Right renal pelvis (tissue), 4 donors: ENCODE measurements at places on chromosomes 3 and 15.

GRCh38 chr3:70137366-70137765 is 137.8 kb downstream of the SAMMSON start:
- no peak for DNase-seq

DNA sequence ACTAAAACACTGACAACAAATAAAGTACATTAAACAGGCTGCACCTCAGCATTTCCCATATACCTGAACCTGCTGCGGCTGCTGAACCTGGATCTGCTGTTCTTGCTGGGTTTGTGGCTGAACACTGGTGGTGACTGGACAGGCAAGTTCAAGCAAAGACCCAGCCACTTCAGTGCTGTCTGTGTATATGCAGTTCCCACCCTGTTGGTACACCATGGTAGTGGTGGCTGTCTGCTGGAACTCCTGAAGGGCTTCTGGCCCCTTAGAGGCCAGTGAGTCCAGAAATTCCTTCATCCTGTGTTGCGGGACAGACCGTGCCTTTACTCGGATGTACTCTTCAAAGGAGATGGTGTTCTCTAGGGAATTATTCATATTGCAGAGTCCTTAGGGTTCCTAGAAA is 17.2 kb downstream of the QRICH1 start:
- DNase-seq, result no peak

DNA sequence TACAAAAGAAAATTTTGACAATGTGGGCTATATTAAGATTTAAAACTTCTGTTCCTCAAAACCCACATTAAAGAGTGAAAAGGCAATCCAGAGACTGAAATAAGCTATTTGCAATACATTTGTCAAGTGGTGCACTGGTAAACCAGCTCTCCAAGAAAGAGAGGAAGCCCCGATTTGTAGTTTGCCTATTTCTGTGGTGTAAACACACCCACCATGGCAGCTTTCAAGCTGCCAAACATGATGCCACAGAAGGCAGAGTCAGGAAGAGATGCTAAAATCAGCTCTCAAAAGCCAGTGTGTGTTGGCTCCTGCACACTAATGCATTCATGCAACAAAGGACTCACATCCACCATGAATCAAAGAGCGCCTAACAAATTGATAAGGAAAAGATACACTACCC is 17.5 kb downstream of the RFTN1 start:
- DNase-seq, result no peak

DNA sequence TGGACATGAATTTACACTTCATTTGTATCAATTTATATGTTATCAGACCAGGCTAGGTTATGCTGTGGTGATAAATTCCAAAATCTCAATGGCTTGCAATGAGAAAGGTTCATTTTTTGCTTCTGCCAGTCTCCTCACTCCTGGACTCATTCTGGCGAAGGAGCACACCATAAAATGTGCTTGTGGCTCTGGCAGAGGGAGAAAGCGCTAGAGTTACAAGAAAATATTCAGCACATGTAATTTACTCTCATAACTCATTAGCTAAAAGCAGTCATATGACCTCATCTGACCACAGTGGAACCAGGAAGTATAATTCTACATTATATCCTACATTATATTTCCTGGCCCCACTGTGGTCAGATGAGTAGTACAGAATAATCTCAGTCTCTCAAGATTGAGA is 193.8 kb downstream of the BCHE start:
- no peak for DNase-seq

GRCh38 chr3:123480428-123480827 is 31.5 kb upstream of the ADCY5 start:
- DNase-seq, result no peak

GRCh38 chr3:143118630-143119008 is 952 bp upstream of the CHST2 start:
- no peak for DNase-seq

GRCh38 chr3:76789237-76789636 is 250.7 kb upstream of the ROBO2 start:
- no peak for DNase-seq

DNA sequence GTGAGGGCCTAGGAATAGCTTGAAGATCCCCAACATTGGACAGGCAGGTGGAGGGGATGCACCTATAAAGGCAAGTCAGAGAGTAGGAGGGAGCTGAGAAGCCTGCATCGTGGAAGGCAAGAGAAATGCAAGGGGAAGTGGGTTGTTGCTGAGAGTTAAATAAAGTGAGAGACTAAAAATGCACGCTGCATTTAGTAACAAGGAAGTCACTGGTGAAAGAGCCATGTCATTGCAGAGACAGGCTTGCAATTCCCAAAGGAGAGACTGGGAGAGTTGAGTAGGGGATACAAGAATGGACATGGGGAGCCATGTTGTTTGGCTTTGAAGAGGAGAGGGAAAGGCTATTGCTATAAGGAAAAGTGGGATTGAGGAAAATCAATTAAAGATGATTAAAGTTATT is 77.0 kb upstream of the HEG1 start:
- DNase-seq, result no peak

GRCh38 chr15:27638958-27639357 is 460.2 kb downstream of the OCA2 start:
- no peak for DNase-seq

DNA sequence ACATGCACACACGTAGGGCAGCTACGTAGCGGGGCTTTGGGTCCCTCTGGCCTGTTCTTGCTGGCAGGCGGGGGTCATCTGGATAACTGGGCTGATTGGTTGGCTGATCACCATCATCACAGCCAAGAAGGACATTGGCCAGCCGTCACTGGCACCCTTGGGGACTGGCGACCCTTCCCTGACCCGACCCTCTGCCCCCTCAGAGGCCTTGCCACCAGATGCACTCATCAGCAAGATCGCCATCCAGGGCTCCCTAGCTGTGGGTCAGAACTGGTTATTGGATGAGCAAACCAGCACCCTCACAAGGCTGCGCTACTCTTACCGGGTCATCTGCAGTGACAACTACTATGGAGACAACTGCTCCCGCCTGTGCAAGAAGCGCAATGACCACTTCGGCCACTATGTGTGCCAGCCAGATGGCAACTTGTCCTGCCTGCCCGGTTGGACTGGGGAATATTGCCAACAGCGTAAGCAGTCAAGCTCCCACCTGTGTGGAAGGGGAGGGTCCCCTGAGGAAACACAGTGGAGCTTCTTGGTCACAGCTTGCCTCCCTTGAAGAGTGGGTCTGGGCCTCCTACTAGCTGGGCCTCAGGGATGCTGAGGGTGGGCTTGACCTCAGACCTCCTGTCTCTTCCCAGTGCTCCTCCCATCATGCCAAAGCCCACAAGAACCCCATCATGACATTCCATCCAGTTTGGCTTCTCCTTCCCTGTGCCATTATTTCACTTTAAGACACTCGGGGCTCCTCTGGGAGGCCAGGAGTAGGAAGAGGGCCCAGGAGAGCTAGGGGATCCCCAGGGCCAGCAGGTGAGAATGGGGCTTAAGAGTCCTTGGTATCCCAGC is 2.4 kb downstream of the DLL4 start:
- no peak for DNase-seq

DNA sequence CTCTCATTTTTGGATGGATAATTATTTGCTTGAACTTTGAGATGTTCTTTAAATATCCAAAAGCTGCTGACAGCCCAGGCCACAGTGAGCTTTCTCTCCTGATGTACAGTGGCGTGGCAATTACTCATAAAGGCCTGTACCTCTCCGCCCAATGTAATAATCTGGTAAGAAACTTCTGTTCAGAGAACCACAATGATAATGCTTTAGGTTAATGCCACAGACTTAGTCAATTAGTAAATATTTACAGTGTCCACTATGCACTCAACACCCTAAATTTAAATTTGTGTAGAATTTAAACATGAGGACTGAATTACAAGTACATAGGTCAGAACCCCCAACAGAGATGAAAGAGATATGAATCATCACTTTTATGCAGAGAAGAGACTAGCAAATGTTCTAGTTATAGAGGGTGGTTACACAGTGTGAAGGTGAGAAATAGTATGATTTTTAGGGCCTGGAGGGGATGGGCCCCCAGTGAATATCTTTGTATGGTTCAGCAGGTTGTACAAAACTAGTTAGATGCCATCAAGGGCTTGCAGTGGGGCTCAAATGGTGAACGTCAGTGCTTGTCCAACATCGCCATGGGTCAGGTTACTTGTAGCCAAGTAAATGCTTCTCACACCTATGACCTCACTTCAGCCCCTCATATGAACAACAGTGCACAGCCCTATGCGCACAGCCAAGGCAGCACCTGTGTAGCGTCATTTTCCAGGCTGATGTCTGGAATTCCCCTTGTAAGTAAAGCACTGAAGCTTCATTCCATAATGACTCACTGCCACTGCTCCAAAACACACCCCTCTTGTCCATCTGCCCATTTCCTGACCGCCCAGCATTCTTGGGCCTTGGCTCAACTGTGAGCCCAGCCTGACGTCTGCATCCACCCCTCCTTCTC is 13.3 kb downstream of the ABHD2 start:
- no peak for DNase-seq

DNA sequence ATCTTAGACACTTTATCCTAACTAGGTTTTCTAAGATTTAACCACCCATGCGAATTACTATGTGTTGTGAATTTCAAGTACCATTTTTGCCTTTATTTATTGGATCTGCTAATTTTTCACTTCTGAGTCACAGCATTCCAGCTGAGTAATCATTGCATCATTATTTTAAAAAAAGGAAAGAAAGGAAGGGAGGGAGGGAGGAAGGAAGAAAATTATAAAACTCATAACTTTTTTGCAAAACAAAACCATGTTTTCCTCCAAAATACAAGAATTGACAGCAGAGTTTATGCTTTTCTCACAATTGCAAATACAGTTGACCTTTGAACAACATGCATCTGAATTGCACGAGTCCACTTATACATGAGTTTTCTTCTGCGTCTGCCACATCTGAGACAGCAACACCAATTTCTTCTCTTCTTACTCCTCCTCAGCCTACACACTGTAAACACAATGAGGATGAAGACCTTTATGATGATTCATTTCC is 651.4 kb upstream of the NECTIN3 start:
- DNase-seq, result no peak

GRCh38 chr3:197955892-197956477 is 4.0 kb upstream of the LMLN start:
- no peak for DNase-seq
